Uterus (tissue), 4 donors: ENCODE measurements at places on chromosomes 4 and X.
A peak's percentile ranks its signal among the peaks of the same experiment; 100 is the strongest.

DNA sequence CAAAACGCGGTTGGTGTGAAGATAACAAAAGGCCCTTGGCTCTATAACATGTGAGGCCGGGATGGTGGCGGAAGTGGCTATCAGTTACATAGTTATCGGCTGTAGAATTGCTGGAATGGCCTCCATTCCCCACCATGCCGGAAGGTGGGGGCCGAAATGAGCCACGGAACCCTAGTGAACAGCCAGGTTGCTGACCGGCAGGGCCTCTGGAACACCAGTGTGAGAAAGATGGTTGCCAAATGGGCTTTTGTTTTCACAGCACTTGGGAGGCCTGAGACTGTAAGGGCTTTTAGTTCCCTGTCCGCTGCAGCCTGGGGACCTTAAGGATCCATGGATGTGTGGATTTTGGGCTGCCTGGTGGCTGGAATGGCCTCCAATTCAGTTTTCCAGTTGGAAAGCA is 23.3 kb upstream of the ARX start:
- DNase-seq, result no peak

DNA sequence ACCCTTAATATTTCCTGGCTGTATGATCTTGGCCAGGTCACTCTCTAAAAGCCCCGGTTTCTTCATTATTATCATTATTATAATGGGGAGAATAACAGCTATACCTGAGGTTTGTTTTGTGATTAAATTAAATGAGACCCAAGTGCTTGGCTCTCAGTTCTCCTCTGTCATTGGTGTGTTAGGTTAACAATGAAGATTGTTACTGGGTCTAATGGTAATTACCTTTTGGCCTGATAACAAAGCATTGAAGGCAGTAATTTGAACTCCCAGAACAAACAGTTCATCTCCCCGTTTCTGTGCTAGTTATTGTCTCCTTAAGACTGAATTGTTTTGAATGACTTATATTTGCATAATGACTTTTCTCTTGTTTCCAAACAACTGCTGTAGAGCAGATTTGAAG is 6.8 kb upstream of the ANAPC4 start:
- DNase-seq, result no peak

DNA sequence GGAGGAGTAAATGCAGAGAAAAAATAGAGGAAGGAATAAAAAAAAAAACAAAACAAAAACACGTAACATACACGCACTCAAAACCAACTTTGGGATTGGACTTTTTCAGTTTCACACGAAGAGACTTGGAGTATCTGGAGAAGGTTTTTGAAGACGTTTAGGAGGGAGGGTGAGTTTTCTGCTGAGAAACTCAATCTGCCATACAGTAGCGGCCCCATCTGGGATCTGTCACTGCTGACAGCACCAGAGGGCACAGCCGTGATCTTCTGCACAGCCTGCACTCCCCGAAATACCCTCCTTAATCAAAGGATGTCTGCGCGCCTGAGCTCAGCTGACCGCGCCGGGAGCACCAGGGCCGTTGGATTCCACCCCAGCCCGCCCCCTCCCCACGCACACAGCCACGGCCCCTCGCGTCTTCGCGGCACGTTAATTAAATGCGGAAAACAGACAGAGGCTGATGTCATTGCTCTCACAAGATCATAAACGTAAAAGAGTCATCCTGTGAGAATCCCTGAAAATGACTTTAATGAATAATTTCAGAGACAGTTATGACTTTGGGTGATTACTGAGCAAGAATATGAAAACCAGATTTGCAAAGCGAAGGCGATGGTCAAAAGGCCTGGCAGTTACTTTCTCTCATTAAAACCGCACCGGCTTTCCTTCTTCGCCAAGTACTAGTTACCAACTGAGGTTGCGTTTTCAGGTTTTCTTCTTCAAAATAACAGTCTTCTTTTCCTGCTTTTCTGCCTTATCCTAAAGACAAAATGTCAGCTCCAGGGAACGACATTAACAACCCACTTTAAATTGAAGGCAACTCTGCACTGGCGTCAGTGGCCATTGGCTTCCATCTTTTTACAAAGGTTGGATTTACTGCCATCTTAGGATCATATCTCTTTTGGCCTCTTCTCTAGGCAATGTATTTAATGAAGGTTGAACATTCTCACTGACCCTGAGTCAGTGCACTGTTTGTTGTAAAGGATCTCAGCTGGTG is 10.6 kb downstream of the HAND2 start:
- peak; percentile 88 for DNase-seq

GRCh38 chr4:149985981-149986380 is 92.3 kb upstream of the DCLK2 start:
- DNase-seq, result no peak

- no peak for DNase-seq
Observed at GRCh38 chrX:123155327-123155726, 28.8 kb upstream of the GRIA3 start.

GRCh38 chrX:129983575-129984110 is 1.2 kb downstream of the BCORL1 start:
- peak; percentile 22 for DNase-seq

- no peak for DNase-seq
Observed at GRCh38 chr4:41744572-41745291, 3.8 kb downstream of the PHOX2B start.

DNA sequence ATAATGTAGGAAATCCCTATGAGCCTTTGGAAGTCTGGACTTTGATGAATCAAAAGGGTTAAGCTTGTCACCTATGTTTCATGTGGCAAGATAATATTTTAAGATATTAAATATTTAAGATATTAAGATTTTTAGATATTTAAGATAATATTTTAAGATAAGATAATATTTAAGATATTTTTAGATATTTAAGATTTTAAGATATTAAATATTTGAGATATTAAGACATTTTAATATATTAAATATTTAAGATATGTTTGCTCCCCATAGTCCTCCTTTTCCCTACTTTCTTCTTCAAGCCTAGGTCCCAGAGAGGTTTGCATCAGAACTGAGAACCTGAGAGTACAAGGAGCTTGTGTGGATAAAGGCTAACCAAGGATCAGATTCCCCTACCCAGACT is 478.4 kb upstream of the IGFBP7 start:
- no peak for DNase-seq

GRCh38 chrX:134543288-134543687 is 83.3 kb downstream of the HPRT1 start:
- DNase-seq, result no peak

GRCh38 chrX:39377157-39377556 is 575.9 kb downstream of the MID1IP1 start:
- DNase-seq, result no peak

DNA sequence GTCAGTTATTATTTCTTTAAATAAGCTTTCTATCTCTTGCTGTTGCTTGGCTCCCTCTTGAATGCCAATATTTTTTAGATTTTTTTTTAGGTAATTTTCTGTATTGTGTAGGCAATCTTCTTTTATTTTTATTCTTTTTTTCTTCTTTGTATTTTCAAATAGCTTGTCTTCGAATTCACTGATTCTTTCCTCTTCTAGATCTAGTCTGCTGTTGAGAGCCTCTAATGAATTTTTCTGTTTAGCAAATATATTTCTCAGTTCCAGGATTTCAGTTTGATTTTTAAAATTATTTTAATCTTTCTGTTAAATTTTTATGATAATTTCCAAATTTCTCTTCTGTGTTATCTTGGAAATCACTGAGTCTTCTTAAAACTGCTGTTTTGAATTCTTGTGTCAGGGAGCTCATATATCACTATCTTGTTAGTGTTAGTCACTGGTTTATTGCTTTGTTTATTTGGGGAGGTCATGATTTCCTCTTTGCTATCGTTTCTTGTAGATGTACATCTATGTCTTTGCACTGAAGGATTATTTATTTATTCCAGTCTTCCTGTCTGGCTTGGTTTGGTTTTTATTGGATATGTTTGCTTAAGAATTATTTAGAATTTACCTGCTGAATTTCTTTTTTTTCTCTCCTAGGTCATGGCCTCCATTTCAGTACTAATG is 39.9 kb upstream of the GPRIN3 start:
- no peak for DNase-seq

GRCh38 chrX:140503238-140503601 is 1.6 kb downstream of the SOX3 start:
- DNase-seq, result no peak

GRCh38 chrX:46551494-46552128 is 6.4 kb upstream of the ZNF674 start:
- DNase-seq, result no peak

DNA sequence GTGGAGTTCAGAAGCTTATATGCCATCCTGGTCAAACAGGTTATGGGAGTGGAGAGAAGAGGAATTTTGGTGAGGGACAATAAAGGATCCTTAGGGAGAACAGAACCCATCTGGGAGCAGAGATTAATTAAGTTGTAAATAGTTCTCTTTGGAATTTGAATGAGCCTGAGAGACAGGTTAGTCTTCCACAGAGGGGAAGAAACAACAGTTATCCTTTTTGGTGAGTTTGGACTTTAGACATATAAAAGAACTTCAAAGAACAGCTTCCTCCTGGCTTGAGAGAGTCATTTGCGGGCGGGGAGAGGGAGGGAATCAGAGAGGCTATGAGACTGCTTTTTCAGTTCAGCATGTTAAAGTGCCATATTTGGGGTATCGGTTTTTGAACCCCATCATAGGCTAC is 793.3 kb upstream of the MAGEB2 start:
- no peak for DNase-seq

DNA sequence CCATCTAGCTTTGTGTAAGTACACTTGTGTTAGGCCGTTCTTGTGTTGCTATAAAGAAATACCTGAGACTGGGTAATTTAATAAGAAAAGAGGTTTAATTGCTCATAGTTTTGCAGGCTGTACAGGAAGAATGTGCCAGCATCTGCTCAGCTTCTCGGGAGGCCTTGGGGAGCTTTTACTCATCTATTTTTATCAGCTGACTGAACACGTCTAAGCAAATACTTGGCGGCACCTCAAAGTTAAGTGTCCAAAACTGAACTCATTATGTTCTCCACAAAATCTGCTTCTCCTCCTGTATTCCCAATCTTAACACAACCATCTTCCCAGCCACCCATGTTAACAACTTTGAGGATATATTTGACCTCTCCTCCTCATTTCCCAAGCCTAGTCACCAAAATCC is 42.4 kb upstream of the GATB start:
- DNase-seq, result no peak
